Activated naive CD4-positive, alpha-beta T cell treated with anti-CD3 and anti-CD28 coated beads, Interleukin-2, amount 50 U/mL, for 72 hours (primary cell): ENCODE measurements at places on chromosomes 6 and 20.

DNA sequence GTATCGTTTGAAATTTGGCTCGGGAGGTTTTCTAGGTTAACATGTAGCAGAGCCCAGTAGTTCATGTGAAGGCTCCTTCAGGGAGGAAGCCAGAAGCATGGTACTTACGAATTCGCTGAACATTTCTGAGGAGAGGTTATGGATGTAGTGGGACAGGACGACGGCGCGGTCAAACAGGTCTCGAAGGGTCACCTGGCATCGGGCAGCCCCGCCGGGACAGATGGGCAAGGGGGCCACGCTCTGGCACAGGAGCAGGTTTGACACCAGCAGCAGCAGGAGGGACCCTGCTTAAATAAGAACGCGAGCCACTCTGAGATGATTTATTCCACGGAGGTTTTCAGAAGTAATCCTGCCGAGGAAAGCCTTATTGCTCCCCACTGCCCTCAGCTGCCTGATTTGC, 2.5 kb downstream of the PRL start:
- DNase-seq, result no peak

DNA sequence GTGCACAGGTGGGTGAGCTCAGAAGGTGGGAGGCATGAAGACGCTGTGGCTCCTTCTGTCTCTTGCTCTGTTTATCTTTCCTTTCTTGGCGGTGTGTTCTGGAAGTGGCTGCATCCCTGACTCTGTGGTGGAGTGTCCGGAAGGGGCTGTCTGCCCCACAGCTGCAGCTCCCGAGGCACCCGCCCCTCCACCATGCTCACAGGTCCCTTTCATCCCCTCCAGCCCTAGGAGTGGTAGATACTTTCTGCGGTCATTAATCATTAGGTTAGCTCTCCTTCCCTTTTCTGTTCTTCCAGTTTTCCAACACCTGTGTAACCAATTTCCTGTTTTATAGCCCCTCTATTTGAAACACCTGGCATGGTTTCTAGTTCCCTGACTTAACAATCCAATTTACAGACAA, 65.6 kb downstream of the GJA10 start:
- no peak for DNase-seq

DNA sequence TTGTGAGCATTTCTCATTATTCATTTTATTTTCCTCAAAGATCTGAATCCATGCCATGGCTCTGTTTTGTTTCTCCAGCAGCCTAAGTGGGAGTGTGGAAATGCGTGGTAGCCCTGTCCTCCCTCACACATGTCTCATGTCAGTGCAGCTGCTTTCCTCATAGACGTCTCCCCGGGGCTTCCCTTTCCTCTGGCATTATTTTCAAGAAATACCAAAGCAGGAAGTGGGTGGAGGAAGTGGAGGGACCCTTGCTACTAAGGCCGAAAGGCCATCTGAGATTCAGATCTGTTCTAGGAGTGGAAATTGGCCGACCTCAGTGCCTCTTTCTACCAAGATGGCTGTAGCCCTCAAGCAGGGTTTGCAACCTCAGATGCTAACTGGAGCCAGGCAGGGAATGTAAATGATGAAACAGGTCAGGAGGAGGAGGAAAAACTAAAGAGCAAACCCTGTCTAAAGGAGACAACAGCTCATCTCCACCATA, 420.9 kb upstream of the PLCB4 start:
- DNase-seq, result no peak

DNA sequence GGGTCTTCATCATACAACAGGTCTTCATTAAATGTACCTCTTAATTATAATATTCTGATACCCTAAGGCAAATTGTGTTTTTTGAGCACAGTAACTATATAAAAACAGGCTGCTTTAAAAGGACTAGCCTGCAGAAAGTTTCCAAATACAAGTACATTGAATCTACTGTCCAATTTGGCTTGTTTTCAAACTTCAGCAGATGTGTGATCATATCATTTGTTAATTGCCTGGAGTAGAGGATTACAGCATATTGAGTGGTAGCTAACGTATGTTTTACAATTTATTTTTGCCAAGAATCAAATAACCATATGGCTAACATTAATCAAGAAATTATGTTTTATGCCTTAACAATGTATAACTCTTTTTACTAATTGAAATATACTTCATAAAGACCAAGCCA, 12.6 kb downstream of the TINAG start:
- DNase-seq, result no peak

- no peak for DNase-seq
Observed at GRCh38 chr6:15073883-15074465, 171.9 kb upstream of the JARID2 start.

- DNase-seq, result no peak
Observed at GRCh38 chr20:12270863-12271262, 353.2 kb downstream of the BTBD3 start.

DNA sequence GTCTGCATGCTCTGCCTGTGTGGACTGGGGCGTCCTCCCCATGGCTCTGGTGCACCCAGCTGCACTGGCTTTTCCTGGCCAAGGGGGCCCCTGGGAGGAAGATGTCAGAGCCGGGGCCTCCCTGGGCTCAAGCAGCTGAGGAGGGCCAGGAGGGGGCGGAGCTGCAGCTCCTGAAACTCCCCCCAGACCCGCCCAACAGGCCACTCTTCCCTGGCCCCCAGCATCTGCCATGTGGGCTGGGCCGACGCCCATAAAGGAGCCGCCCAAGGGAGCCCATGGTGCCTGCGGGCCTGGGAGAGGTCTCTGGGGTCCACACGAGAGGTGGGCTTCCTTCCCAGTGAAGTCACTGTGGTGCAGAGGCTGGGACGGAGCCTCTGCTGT, 4.0 kb downstream of the RBBP8NL start:
- DNase-seq, result no peak

DNA sequence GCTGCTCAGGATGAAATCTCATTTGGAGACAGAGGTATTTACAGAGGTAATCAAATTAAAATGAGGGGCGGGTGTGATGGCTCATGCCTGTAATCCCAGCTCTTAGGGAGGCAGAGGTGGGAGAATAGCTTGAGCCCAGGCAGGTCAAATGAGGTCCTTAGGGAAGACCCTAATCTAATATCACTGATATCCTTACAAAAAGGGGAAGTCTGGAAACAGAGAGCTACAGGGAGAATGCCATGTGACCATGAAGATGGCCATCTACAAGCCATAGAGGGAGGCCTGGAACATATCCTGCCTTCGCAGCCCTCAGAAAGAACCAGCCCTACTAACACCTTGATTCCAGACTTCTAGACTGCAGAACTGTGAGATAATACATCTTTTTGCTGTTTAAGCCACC, 8.3 kb downstream of the MTCL3 start:
- DNase-seq, result no peak
